ENCODE measurements at places on chromosomes 3 and 15.

DNA sequence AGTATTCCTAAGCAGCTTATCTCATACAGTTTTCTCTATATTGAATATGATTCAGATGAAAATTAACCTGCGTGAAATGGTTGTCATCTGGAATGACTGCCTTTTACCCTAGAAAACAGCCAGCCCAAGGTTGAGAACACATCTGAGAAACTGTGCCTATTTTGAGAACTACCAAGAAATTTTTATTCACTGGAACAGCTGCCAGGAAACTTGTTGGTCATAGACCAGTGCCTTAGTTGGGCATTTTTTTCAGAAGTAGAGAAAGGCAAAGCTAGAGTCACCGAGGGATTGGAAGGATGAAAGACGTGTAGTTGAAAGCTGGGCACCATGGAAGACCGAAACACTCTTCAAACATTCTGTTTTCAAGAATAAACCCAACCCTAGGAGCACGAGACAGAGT, 277.1 kb downstream of the LPP start:
- no peak for DNase-seq

GRCh38 chr3:54830658-54831057, 97.2 kb downstream of the LRTM1 start:
- DNase-seq = no peak

DNA sequence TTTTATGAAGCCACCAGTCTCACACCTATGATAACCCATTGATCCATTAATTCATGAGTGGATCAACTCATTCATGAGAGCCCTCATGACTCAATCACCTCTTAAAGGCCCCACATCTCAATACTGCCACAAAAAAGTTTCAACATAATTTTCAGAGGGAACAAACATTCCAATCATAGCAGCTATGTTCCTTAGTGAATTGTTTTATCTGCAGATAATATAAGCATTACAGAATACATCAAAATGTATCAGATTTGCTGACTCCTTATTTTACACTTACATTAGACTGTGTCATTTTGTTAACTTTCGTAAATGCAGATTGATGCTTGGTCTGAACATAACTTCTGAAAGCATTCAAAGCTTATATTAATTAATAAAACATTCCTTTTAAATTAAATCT, 155.3 kb upstream of the MBNL1 start:
- no peak for DNase-seq

- no peak for DNase-seq
Observed at GRCh38 chr3:195073866-195074860, 196.8 kb downstream of the XXYLT1 start.

DNA sequence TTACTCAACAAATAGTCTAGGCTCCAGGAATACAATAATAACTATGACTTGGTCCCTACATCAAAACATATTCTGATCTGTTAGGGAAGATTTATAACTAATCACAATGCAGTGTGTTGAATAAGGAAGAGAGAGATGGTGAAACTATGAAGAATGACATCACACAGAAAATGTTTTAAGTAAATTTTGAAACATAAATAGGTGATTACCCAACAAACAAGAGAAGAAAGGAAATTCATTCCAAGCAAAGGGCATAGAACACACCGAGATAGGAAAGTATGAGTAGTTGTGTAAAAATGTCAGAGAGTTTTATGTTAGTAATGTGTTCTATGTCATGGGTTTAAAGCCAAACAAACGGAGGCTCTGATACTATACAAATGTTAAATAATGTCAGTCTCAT, 13.4 kb downstream of the SEC62 start:
- no peak for DNase-seq

DNA sequence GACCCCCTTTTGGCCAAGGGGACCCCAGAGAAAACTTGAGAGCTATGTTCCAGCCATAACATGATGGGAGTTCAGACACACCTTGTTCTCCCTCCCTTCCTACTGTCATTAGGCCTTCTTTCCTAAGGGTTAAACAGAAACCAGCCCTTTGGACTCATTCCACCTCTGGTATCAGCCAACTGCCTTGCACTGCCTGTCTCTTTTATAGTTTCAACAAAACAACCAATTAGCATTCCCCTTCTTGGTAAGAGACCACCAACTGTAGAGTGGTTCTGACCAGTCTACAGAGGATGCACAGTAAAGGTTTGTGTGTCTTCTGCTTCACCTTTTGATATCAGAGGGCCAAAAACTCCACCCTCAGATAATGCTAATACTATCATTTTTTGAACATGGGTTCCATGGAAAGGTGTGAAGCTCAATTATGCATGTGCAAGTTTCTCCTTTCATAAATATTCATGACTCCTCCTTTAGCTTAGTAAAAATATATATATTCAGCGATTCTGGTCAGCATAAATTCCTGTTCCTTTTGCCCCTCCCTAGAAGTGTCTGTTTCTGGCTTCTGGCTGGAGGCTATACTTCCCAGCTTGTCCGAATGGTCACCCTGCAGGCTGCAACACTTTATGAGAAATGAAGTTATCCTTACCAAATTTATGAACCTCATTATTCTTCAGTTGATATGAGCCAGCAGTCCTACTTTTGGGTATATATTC, 55.9 kb downstream of the SERP1 start:
- DNase-seq = no peak

GRCh38 chr3:112496366-112497067, 2.8 kb downstream of the BTLA start:
- DNase-seq = no peak

Data from caudate nucleus (tissue), 63 donors.